Hematopoietic multipotent progenitor cell treated with erythropoietin and hydrocortisone succinate and interleukin-3 and kit ligand, for 6 days (in vitro differentiated cells): ENCODE measurements at places on chromosomes 16 and 17.

DNA sequence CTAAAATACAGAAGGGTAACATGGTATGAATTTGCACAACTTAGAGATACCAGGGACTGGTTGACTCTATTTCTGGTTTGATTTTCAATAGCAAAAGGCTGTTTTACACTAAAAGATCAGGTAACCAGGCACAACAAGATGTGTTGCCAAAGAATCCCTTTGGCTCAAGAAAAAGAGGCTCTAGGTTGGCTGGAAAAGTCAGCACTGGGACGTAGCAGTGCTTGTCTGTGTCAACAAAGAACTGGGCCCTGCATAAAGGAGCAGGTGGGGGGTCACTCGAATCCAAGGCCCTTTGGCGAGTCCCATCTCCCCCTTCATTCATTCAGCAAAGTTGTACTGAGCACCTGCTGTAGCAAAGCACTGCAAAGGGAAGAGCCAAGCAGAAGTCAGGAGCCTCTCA is 18.4 kb downstream of the SDR42E1 start:
- no peak for DNase-seq

- DNase-seq = no peak
These were observed 134.9 kb downstream of the MSI2 start for GRCh38 chr17:57391076-57391825.

- peak; percentile 20 for DNase-seq
These were observed 13.9 kb downstream of the GPR142 start for GRCh38 chr17:74380959-74381808.

GRCh38 chr17:57285701-57286100 is 29.4 kb downstream of the MSI2 start:
- no peak for DNase-seq

DNA sequence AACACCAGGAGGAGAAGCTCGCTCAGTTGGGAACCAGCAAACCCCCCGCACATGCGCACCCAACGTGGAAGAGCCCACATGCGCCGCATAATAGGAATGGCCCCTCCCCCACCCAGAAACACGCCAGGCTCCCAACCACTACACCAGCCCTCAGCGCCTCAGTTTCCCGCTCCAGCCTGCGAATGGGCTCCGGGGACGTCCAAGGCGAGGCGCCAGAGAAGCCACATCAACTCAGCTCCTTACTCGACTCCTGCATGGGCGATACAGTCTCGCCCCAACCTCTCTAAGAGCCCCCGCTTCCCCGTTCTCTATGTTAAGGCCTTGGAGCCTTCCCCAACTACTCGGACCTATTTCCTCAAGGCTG is 504 bp downstream of the SRSF1 start:
- peak; percentile 91 for DNase-seq

GRCh38 chr17:261635-262034 is 80.2 kb upstream of the DOC2B start:
- no peak for DNase-seq

- no peak for DNase-seq
These were observed 111.1 kb downstream of the AIPL1 start for GRCh38 chr17:6323626-6324356.

- no peak for DNase-seq
These were observed 2.7 kb downstream of the SOCS3 start for GRCh38 chr17:78357177-78357586.

DNA sequence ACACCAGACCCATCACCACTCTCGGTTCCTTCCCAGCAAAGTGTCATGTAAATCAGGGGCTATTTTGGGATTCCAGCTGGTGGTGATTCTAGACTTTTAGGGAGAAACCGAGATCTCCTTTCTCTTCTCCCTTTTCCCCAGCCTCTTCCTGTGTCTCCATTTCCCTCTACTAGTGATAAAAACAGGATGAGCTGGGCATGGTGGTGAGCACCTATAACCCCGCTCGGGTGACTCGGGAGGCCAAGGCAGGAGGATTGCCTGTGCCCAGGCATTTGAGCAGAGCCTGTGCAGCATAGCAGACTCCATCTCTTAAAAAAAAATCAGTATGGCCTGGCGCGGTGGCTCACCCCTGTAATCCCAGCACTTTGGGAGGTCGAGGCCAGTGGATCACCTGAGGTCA is 6.1 kb downstream of the TBX21 start:
- no peak for DNase-seq

DNA sequence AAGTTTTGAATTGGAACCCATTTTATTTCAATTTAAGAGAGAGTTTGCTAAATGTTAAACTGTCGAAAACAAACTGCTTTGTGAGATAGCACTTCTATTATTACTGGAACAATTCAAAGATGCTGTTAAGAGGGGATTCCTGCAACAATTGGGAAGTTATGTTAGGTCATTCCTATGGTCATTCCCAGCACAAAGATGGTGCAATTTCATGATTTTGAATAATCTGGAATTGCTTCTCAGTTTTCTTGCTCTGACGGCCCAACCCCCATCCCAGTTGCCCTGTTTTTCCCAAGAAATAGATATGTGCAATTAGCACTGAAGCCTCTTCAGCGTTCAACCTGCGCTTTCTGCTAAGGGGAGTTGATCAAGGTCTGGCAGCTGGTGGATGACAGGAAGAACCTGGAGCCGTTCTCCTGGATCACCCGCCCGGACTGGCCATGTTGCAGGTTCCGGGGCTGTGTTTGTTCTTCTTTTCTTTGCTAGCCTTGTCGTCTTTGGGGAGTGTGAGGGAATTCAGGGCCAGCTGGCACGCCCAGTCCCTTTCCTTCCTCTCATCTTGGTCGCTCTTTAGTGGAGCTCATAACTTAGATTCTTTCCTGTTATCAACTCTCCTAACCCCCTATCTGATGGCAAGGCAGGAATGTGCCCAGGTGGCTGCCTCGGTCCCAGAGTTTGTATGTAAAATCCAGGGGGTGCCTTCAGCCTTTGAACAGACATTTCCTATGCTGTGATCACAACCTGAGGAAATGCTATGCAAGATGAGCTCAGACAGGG is 29.0 kb upstream of the IRF8 start:
- no peak for DNase-seq

DNA sequence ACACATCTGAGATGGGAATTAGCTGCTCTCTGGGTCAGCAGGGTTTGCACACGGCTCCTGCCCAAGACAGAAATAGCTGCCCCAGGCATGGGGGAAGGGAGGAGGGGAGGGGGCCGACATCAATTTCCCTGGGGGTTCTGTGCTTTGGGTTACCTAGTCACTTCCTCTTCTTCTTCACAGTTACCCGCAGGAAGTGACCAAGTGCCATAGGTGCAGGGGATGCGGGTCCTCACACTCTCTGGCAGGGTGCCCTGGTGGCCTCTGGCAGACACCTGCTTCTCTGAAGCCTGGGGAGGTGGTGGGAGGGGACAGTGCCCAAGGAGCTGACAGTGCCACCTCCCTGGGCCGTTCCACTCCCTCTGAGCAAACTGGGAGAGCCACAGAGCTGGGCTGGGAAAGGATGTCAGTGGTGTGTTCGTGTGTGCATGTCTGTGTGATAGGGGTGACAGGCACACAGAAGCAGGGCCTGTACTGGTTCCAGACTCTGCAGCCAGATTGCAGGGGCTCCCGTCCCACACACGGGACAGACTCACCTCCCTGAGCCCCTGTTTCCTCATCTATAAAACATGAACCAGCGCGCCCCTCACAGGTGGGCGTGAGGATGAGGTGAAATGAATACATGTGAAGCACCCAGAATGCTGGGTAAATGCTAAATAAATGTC is 18.2 kb downstream of the SCN4A start:
- no peak for DNase-seq

- DNase-seq = peak; percentile 85
These were observed 2.9 kb downstream of the CTRL start for GRCh38 chr16:67928561-67929364.

DNA sequence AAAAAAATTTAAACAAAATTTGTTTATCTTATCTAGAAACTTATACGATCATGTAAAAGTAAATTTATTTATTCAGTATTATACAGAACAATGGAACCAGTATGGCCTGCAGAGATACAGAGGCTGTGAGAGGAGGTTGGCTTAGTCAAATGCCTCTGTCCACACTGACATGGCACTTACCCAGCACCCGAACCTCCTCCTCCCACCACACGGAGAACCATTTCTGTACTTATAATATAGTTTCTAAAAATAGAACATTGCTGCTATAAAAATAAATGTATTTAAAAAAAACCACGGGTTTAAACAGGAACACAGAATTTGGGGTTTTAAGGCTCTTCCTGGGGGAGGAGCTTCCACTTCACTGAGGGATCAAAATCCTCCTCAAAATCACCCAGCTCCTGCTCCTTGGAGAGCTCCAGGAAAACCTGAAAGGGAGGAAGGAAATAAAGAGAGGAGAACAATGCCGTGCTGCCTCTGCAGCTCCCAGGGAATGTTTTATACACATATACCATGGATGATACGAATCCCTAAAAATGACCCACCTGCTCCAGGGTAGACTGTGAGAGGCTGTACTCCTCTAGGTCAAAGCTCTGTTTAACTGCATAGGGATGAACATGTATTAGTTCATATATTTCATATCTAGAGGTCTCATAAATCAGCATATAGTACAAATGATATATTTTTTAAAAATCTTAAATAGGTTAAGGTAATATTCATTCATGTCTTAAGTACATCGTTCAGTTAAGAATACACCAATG is 87.3 kb downstream of the ABCA8 start:
- no peak for DNase-seq

- peak; percentile 87 for DNase-seq
These were observed 40.1 kb downstream of the MYO18A start for GRCh38 chr17:29140051-29140621.

DNA sequence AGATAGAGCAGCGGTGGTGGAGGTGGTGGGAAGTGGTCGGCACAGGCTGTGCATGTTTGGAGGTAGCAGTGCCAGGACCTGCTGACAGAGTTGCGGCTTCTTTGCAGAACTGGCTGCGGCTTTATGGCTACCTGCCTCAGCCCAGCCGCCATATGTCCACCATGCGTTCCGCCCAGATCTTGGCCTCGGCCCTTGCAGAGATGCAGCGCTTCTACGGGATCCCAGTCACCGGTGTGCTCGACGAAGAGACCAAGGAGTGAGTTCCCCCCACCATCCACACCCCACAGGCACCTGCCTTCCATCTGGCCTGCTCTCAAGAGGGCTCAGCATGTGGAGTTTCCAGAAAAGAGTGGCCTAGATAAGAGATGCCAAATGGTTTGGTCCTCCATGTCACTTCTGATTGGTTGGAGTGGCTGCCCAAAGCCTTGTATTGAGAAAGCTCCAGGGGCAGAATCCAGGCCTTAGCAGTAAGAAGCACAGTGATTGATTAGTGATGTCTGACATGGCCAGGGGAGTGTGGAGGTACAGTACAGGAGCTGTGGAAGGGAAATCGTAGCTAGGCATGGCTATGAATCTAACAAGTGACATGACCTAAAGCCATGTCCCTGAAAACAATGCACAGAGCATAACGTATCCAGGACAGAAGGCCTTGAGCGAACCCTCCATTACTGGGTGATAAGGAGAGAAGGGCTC is 12.0 kb downstream of the MMP15 start:
- DNase-seq = no peak

GRCh38 chr17:77090476-77090875 is 50.3 kb upstream of the SEC14L1 start:
- no peak for DNase-seq

- no peak for DNase-seq
These were observed 414.6 kb upstream of the PSMD7 start for GRCh38 chr16:73882033-73882432.

- DNase-seq = no peak
These were observed 97.1 kb upstream of the HS3ST3A1 start for GRCh38 chr17:13698832-13699231.

GRCh38 chr17:1908699-1909309 is 79.0 kb downstream of the RPA1 start:
- DNase-seq = peak; percentile 78

DNA sequence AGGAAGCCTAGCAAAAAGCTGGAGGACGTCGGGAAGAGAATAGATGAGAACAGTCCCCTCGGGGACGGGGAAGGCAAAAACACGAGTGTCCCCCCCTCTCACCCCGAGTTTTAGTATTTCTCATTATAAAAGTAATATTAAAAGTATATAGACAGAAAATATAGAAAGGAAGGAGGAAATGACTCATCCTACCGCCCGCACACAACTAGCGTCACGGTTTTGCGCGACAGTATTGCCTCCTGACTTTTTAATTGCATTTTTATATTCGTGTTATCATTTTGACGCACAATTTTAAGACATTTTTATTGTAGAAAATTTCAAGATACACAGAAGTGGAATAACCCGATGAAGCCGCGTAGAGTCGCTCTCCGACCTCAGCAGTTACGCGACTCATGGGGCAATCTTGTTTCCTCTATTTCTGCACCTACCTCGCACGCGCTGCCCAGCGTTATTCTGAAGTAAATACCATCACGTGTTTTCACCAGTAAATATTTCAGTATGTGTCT is 652 bp upstream of the SLC25A19 start:
- DNase-seq = peak; percentile 88

GRCh38 chr17:71402661-71403141 is 718.1 kb upstream of the SOX9 start:
- no peak for DNase-seq

- DNase-seq = no peak
These were observed 254.5 kb upstream of the CACNG5 start for GRCh38 chr17:66580184-66580955.

DNA sequence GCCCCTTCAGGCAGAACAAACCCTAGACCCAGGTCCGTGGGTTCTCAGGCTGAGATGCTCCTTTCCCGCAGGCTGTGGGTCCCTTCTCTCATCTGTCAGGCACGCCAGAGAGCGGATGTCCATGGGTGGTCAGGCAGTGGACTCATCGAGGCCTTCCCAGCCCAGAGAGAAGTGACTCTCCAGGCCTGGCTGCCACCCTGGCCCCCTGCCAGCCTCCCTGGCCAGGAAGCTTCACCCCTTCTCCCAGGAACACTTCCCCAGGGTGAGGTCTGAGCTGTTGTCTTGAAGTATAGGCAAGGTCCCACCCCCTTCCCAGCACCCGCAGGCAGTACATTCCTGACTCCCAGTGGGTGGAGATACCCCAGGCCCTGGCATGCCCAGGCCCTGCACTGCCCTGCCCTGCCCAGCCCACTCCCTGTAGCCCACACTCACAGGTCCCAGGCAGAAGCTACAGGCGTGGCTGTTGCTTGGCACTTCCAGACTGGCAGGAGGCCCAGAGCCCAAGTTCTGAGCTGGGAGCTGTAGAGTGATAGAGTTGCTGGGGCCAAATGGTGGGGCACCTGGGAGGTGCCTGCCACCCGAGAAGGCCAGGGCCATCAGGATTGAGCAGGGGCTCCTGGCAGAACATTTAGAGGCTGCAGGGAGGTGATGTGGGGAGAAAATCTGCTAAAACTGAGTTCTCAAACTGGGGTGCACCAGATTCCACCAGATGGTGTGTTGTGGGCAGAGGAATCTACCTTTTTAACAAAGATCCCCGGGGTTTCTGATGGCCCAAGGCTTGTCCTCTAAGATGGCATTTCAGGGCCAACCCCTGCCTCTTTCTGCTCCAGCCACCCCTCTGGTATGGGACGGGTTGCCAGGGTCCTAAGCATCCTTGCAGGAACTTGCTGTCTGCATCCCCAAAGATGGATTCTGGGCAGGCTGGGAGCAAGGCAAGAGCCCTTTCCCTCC is 6.7 kb downstream of the ITGA3 start:
- no peak for DNase-seq

DNA sequence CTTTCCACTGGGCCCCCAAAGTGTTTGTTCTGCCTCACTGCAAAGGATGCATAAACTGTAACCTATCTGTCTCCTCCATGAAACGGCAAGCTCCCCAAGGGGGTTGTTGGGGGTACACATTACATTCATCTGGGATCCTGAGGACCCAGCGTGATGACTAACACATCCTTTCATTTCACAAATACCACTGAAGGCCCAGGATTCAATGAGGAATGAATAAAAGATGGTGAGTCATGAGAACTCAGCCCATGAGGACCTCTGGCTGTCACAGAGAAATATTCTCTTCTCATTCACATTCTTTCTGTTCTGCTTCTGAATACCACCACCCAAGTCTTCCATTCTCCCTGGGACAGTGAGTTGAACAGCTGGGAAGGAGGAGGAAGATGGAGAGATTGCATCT is 149.8 kb downstream of the RBFOX3 start:
- no peak for DNase-seq
